ENCODE measurements at places on chromosomes 2 and 18.

- DNase-seq: no peak
These were observed 4.7 kb downstream of the EPG5 start for GRCh38 chr18:45962461-45962860.

DNA sequence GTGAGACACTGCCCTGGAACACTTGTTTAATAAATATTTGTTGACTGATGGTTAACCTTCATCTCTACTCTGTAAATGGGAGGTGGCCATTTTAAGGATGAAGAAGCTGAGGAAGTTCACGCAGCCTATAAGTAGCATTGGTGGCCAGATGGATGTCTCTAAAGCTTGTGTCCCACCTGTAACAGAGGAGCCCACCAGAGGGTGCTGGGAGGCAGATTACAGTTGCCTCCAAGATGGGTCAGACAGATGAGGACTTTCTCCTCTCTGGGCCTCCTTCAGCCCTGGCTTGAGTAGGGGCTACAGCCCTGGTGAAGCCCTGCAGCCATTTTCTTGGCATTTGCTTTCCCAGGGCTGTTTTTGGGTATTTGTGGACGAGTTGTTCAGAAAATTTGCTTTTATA, 45.0 kb upstream of the MCFD2 start:
- no peak for DNase-seq

GRCh38 chr2:207141386-207141785, 24.4 kb downstream of the KLF7 start:
- no peak for DNase-seq

DNA sequence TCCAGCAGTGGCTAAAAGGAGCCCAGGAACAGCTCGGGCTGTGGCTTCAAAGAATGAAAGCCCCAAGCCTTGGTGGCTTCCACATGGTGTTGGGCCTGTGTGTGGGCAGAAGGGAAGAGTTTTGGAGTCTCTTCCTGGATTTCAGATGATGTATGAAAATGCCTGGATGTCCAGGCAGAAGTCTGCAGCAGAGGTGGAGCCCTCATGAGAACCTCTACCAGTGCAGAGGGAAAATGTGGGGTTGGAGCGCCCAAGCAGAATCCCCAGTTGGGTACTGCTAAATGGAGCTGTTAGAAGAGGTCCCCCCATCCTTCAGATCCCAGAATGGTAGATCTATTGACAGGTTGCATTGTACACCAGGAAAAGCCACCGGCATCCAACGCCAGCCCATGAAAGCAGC, 412.1 kb downstream of the TDRD15 start:
- DNase-seq: no peak

DNA sequence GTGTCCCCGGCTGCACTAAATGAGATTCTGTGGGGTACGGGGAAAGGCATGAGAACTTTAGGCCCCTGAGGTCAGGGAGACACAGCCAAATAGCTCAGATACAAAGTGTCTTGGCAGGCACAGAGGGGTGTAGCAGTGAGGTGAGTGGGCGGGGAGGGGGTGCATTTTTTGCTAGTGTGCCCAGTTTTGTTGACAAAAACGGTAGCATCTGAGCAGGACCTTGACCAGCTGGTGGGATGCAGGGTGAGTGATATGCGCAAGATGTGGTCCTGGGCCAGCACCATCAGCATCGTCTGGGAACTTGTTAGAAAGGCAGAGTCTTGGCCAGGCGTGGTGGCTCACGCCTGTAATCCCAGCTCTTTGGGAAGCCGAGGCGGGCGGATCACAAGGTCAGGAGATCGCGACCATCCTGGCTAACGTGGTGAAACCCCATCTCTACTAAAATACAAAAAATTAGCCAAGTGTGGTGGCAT, 127.3 kb upstream of the LGALSL start:
- no peak for DNase-seq

DNA sequence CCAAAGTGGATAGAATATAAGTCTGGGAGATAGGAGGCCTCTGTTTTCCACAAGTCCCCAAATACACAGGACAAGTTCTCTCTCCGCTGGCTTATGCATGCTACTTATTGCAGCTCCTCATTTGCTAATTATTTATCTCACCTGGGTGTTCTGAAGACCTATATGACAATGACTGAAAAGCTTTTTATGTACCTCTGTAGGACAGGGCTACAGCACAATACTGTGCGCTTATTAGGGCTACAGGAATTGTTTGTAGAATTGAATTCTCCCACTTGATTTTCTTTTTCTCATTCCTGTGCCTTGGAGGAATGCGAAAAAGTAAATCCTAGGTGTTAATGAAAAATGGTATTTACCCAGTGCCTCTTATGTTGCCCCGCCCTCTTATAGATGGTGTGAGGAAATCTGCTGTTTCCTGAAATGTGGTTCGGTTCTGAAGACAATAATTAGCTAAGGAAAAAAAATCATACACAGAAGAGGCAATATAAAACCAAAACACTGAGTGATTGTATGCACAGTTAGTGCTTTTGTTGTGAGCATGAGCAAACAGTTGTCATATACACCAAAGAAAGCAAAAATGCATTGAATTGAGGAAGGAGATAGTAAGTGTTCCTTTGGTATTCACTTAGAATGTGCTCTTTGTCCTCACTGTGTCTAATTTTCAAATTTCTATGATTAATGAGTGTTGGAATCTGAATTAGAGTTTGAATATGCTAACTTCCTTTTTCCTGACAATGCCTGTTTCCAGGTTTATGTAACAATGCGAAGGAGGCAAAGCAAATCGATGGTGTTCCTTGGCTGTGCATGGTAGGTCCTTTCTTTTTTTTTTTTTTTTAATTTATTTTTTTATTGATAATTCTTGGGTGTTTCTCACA, 78.7 kb upstream of the PNPT1 start:
- no peak for DNase-seq

GRCh38 chr2:40516604-40517003, 64.7 kb upstream of the SLC8A1 start:
- DNase-seq: no peak

- no peak for DNase-seq
These were observed 248.5 kb downstream of the ZNF516 start for GRCh38 chr18:76246590-76246989.

DNA sequence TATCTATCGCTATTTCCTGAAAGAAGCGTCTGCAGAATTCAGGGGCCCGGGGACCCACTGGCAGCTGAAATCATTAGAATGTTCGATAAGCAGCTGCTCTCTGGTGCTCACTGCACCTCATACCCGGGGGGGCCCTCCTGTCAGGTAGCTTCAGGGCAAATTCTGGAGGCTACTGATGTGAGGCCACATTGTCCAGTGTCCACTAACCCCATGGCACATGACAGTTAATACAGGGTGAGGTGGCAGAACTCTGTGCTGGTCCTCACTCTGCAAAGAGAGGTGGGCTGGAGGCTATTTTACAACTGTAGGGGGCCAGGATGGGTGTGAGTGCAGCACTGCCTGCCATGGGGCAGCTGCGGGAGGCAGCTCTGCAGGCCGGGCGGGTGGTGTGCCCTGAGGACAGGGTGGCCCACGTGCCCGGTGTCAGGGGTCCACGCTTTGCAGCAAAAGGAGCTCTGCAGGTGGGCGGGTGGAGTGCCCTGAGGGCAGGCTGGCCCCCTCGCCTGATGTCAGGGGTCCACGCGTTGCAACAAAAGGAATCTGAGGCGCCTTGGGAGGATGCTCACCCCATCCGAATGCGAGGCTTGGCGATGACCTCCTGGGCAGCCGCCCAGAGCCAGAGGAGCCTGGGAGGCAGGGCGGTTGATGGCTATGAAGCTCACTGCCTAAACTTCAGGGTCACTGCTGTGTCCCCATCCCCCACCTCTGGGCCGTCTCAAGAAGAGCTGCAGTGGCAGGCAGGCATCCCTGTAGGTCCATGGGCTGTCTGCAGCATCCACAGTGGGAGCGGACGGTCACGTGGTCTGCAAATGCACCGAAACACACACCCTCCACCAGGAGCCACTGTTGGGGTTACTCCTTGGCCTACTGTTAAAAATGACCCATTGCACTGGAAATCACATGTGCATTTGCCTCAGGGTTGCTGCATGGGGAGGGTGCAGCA, 207.0 kb upstream of the SALL3 start:
- no peak for DNase-seq

DNA sequence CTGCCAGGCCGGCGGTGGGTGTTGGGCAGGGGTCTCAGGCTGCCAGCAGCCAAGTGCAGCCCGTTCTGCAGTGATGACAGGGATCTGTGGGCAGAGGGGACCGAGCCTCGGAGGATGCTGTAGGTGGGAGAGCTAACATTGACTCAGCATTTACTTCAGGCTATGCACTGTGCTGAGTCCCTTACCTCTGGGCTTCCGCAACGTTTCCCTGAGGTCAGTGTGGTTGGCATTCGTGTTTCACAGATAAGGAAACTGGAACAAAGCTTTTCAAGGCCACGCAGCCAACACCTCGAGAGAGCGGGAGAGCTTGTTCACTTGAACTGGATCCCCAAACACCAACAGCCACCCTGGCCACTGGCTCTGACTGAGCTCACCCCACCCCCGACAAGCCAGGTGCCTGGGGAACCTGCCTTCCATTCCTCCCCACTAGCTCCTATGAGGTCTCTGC, 839 bp upstream of the GPR148 start:
- DNase-seq: no peak

GRCh38 chr2:26396734-26397298, 4.9 kb upstream of the DRC1 start:
- no peak for DNase-seq

DNA sequence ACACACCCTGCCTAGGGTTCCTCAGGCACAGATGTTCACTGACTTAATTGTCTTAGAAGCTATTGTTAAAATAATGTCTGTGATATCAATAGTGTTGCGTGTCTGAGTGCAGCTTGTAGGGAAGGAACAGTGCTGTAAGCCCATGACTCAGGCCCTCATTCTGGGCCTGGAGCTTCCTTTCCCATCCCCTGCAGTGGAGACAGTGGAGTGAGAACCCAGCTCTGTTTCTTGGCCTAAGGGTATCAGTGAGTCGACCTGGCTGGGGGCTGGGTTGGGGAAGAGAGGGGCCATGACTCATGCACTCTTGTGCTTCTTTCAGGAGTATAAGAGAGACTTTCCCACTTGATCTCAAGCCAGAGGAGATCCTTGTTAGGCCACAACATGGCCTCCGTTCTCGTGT, 106.8 kb downstream of the HRH4 start:
- DNase-seq: no peak

DNA sequence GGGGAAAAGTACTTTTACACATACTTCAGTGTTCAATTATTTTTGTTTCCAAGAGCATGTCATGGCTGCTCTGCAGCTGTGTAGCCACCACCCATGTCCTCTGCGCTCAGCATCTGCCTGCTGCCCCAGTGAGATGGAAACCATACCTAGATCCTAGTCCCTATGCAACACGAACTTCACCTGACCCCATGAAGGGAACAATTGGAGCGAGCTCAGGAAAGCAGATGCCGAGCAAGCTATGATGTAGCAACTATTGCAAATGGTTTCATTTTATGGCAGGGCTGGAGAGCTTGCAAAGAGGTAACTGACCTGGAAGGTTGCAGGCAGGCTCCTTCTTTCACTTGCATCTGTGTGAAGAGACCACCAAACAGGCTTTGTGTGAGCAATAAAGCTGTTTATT, 1.3 kb upstream of the CCDC141 start:
- DNase-seq: no peak

GRCh38 chr2:41068740-41069139, 616.9 kb upstream of the SLC8A1 start:
- DNase-seq: no peak

GRCh38 chr2:204505946-204506345, 39.3 kb upstream of the PARD3B start:
- DNase-seq: no peak

DNA sequence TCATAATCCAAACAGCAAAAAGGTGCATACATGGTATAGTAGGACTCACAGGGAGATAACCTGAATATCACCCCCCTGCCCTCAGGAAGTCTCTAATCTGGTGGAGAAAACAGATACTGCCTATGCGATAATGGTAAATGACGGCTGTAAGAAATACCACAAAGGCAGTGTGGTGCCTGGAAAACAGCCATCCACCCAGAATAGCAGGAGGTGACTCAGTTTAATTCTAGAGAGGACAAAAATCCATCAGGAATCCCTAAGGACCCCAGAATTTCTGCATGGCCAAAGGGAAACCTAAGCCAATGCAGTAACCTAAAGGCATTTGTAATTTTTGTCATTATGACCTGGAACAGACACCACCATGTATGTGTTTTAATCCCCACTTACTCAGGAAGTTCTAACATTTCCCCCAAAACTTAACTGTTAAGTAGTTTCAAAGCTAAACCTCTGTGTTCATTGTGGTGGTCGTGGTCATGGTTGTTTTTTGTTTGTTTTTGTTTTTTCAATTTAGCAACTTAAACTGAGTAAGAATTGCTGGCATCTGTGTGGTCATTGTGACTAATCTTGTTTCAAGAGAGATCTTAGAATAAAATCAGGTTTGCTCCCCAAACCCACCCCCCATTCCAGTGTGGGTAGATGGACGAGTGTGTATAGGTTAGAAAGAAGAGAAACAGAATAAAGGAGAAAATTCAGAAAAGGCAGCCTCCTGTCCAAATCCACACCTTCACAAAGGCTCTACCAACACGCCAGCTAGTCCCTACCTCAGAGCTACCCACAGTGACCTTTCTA, 121.5 kb upstream of the CDCA7 start:
- no peak for DNase-seq

DNA sequence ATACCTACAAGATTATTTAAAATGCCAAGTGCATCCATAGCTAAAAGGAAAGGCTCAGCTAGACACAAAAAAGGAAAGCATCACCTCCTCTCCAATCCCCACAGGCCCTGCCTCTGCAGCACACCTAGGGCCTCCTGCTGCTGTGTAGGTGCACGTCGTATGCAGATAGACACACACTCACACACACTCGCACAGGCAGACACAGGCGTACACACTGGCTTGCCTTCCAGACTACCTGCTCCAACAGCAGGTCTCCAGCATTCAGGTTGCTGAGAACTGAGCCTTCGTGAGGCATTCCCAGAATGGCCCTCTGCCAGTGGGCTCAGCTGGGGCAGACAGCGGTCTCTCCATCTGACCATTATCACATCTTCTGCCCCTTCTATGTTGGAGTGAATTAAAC, 35.3 kb upstream of the FRZB start:
- DNase-seq: no peak

DNA sequence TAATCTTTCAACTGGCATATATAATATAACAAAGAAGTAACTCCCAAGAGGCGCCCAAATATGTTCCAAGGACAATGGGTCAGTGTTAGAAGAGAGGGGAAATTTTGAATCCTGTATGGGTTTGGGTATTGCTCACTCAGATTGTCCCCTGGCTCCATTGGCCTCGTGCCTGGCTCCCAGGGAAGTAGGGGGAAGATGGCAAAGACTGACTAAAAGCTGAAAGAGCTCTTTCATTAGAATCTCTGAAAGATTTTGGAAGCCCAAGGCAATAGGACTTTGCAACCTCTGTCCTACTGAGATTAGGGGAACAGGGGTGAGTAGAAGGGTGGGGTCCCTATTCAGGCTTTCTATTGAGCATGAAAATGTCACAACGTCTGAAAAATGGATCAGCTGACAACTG, 1272.8 kb upstream of the ZEB2 start:
- DNase-seq: no peak

- DNase-seq: no peak
These were observed 53.5 kb downstream of the RASGRP3 start for GRCh38 chr2:33529771-33530481.

DNA sequence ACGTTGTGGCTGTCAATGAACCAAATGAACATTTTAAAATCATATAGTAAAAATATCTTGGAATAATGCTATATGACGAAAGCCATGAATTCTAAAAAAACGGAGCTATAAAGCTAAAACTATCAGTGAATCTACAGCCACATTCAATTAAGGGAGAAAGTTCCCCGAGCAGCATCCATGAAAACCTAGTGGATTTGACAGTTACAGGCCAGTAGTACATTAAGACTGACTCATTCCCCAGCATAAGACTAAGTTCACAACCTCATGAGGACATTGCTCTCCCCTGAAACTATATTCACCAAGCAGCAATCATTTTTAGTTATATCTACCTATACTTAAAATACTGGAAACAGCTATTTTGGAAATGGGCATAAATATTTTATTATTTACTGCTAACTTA, 36.6 kb downstream of the KIDINS220 start:
- DNase-seq: no peak

All from amygdala (tissue), 56 donors.